ENCODE measurements at places on chromosomes 6 and 20. TPM values are rescaled to one million over a fixed set of nuclear protein-coding genes. Genes with fewer than 3 reads are reported as not detected.

TMEM200A gene
- 0.05 TPM for total RNA-seq

APCDD1L gene
- total RNA-seq, result 0.06 TPM

METTL24 gene
- total RNA-seq, result not detected

SMIM26 gene
- 131 TPM for total RNA-seq

TCP11 gene
- not detected for total RNA-seq

MEP1A gene
- not detected for total RNA-seq

BLCAP gene
- 52.7 TPM for total RNA-seq

NFYA gene
- 10.3 TPM for total RNA-seq

HNF4A gene
- 20.0 TPM for total RNA-seq

MAD2L1BP gene
- total RNA-seq, result 34.8 TPM

HLA-DOA gene
- total RNA-seq, result not detected

MACROD2 gene
- total RNA-seq, result 0.34 TPM

C20orf144 gene
- 0.11 TPM for total RNA-seq

BANF2 gene
- total RNA-seq, result not detected

KIFC1 gene
- total RNA-seq, result 41.9 TPM

BMP2 gene
- total RNA-seq, result 0.24 TPM

FGD2 gene
- total RNA-seq, result not detected

TUBE1 gene
- total RNA-seq, result 5.9 TPM

HINT3 gene
- 6.1 TPM for total RNA-seq

MICA gene
- 29.5 TPM for total RNA-seq

RING1 gene
- 24.8 TPM for total RNA-seq

OARD1 gene
- 17.1 TPM for total RNA-seq

MATN4 gene
- 0.12 TPM for total RNA-seq

SLC22A7 gene
- not detected for total RNA-seq

NOTCH4 gene
- 0.95 TPM for total RNA-seq

SLC26A8 gene
- 0.07 TPM for total RNA-seq

PDE7B gene
- total RNA-seq, result 0.61 TPM

TNFRSF21 gene
- 11.7 TPM for total RNA-seq

TBC1D22B gene
- total RNA-seq, result 5.5 TPM

MCHR2 gene
- not detected for total RNA-seq

SLC17A9 gene
- total RNA-seq, result 0.03 TPM

SLC4A11 gene
- 13.0 TPM for total RNA-seq

SEMG1 gene
- not detected for total RNA-seq

TP53TG5 gene
- total RNA-seq, result not detected

TAP1 gene
- total RNA-seq, result 33.5 TPM
